Astrocyte of the spinal cord (primary cell): ENCODE measurements at places on chromosomes 2 and 18.

DNA sequence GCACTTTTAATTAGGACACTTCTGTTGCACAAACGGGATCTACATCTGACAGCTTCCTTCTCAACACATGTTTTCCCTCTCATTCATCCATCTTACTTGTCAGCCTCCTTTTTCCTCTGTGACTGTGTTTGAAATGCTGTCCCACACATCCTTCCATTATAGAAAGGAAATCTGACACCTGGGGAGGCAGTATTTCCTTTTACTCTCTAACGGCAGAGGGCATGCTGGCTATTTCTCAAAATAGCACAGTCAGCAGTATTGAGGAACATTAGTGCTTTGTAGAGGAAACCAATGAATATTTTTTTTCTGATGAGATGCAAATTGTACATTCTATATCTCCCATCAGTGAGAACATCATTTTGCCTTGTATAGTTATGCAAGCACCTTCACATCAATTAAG lies 668.7 kb downstream of the SLC4A3 start:
- no peak for DNase-seq

DNA sequence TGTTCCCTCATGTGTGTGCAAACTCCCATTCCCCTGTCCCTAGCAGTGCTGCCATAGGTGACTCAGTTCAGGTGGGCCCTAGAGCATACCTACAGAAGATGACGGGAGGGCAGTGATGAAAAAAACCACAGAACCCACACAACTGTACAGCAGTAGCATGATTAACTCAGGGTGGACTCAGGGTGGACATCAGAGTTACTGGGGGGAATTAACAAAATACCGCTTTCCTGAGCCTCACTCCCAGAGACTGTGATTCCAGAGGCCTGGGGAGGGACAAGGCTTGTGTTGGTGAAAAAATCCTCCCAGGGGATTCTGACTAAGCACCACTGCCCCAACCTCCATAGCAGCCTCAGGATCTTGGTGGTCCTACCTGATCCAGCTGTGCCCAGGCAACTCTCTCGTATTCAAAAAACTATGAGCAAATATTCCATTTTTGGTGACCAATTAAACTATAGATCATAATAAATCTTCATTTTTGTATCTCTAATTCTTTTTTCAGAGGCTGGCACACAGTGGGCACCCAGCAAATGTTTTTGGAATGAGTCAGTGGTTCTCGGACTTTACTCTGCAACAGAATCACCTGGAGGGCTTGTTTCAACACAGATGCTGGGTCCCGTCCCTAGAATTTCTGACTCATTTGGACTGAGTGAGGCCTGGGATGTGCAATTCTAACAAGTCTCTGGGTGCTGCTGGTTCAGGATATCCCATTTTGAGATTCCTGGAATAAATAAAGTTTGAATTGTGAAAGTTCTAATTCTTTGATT lies 84.1 kb upstream of the NABP1 start:
- peak; percentile 22 for DNase-seq

DNA sequence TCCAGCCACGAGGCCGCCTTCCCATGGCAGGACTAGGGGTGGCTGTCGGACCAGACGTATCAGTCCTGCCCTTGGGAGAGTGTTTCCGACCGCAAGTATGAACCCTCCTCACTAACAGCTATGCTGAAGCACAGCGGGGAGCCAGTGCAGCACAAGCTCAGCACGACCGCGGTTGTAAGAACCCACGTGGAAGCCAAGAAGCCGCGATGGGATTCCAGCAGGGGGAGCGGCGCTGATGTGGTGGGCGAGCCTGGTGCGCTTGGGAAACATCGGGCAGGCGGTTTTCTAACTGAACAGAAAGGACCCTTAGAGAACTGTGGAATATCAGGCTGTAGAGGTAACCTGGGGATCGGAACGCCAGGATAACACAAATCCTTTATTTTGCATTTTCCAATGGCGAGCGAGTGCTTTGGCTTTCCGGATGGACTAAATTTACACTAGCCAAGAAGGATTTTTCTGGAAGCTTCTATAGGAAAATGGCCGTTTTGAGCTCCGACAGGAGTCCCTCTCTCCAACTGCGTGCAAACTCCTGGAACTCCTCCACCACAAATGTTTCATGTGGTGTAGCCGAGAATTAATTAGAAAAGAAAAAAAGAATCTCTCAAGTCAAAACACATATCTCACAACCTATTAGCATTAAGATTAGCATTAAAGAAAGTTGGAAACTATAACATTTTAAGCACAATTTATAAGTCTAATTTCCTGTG lies 132.0 kb upstream of the MYCN start:
- peak; percentile 33 for DNase-seq

GRCh38 chr2:208175069-208175839 lies 11.9 kb upstream of the CRYGA start:
- peak; percentile 75 for DNase-seq

DNA sequence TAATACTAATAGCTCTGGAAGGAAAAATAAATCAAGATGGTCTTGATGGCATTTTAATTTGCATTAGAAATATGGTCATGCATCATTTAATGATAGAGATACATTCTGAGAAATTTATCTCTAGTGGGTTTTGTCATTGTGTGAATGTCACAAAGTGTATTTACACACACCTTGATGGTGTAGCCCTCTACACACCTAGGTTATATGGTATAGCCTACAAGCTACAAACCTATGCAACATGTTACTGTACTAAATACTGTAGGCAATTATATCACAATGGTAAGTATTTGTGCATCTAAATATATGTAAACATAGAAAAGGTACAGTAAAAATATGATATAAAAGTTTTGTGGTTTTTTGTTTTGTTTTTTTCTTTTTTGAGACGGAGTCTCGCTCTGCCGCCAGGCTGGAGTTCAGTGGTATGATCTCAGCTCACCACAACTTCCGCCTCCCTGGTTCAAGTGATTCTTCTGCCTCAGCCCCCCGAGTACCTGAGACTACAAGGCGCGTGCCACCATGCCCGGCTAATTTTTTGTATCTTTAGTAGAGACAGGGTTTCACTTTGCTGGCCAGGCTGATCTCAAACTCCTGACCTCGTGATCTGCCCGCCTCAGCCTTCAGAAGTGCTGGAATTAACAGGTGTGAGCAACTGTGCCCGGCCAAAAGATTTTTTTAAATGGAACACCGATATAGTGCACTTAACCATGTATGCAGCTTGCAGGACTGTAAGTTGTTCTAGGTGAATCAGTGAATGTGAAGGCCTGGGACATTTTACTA lies 83.7 kb upstream of the UBXN4 start:
- no peak for DNase-seq

DNA sequence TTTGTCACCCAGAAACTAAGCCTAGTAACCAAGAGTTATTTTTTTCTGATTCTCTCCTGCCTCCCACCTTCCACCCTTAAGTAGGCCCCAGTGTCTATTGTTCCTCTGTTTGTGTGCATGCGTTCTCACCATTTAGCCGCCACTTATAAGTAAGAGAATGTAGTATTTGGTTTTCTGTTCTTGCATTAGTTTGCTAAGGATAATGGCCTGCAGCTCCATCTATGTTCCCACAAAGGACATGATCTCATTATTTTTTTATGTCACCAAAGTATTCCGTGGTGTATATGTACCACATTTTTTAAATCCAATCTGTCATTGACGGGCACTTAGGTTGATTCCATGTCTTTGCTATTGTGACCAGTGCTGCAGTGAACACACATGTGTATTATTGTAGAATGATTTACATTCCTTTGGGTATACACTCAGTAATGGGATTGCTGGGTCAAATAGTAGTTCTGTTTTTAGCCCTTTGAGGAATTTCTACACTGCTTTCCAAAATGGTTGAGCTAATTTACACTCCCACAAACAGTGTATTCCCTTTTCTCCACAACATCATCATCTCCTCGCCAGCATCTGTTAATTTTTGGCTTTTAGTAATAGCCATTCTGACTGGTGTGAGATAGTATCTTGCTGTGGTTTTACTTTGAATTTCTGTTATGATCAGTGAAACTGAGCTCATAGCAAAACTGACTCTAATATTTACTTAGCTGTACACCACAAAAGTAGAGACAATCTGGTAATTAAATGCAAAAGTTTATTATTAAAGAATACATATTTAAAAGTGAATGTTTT lies 660.1 kb upstream of the SLC8A1 start:
- DNase-seq, result no peak

GRCh38 chr2:120912101-120912985 lies 176.7 kb downstream of the GLI2 start:
- no peak for DNase-seq

DNA sequence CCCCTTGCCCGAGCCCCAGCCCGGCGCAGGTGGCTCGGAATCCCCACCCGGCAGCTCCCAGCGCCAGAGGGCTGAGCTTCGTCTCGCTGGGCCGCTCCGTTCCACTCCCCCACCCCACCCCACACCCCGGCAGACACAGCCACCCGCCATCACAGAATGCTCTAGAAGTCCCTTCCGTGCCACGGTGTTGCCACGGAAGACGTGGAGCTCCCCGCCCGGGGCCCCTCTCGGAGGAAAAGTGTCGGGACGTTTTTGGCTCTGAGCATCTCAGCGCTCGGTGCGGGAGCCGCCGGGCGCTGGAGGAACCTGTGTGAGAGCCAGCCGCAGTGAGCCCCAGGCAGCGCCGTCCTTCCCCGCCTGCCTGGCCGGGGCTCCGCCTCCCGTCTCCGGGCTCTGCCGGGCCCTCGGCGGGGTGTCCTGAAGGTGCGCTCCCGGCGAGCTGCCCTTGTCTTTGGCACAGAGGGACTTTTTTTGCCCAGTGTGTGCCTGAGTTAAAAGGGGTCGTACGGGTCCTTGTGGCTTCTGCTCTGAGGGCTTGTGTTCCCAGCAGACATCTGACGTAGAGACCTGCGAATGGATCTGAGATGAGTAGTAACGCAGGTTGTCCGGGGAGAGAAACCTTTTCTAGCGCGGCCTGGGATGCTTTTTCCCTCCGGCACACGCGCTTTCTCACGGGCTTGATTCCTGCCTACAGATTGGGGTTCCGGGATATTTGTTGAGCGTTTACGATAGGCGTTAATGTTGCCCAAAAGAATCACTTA lies 1.8 kb downstream of the ZCCHC2 start:
- peak; percentile 60 for DNase-seq

GRCh38 chr2:34787341-34787740 lies 1188.2 kb upstream of the FAM98A start:
- DNase-seq, result no peak

DNA sequence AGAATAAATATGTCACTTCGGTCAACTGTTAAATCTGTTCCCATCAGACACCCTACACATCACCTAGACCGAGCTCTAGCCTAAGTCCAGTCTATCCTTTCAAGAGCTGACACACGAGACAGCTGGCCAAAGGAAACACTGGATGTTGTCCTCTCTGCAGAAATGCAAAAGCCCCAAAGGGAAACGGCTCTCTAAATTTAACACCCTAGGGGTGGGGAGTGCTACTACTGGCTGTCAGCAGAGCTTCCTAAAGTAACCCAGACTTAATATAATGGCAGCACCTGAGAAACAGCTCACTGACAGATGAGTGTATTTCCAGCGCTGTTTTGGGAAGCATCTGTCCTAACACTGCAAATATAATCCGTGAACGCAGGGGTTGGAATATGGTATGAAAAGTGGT lies 55.6 kb downstream of the CHMP3 start:
- no peak for DNase-seq

DNA sequence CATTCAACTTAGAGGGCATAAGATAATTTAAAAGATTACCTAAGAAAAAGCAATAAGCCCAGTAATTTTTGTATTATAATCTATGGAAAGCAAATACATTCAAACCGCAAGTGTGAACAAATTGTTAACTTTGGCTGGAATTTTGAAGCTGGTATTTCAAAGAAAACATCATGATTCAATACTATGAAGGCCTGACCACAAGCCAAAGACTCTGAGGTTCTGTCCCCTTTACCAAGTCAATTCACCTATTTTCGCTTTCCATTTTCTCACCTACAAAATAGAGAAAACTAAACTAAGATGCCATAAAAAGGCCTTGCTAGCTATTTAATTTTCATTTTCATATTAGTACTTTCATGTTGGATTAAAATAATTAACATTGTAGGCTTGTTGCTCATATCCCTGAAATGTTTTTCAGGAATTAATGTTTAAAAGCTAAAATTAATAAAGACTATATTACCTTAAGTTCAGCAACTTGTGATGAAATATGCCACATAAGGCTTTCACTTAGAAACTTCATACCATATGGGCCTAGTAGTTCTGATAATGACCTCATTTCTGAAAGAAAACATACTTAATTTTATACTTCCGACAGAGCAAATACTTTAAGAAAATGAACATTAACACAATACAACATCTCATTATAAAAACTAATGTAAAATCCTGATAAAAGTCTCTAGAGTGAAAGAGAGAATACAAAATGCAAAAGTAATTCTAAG lies 85.7 kb upstream of the FRZB start:
- peak; percentile 81 for DNase-seq

- no peak for DNase-seq
Observed at GRCh38 chr2:9536504-9536903, 19.1 kb downstream of the ADAM17 start.

DNA sequence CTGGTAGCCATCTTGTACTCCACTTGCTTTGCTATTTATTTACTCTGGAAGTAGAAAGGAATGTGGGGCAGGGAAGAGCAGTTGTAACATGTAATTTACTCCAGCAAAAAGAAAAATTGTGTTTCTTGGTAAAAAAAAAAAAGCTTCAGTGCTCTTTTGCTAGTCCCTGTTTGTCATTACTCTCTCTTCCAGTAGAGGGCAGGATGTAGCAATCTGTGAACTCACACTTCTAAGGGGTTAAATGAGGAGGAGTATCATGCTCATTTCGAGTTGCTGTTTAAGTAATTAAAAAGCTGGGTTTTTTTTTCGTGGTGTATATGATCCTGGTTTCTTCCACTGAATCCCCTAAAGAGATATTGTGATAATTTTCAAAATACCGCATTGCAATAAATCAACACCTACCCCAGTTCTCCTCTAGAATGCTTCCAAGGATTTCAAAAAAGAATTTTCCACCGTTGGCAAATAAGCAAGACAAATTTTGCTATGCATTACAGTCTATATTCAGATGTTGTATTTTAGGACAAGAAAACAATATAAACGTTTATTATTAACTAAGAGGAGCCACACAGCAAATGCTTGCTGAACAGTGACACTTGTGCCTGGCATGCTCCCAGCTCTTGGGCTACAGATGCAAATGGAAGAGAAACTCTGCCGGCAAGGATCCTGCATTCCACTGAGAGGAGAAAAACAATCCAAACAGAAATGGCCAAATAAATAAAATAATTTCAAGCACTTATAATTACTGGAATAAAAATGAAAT lies 261.6 kb downstream of the ASXL3 start:
- DNase-seq, result peak; percentile 78

DNA sequence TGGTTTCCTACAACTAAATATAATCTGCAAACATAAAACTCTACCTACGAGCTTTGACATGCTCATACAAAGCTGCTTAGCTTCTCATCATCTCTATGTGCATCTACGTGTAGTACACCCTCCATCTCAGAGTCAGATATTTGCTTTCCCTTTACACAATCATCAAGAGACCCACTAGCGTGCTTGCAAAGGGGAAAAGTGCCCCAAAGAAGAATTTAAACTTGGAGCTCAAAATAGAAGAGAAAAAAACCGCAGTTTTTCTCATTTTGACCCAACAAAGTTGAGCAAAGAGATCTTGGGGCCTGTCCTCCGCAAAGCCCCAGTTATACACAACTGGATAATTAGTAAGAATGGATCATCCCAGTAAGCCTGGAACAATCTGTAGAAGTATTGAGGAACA lies 104.1 kb downstream of the PAX3 start:
- no peak for DNase-seq

GRCh38 chr2:38045811-38046210 lies 30.1 kb downstream of the CYP1B1 start:
- DNase-seq, result no peak
